NCI-H345 (cell line): ENCODE measurements at places on chromosomes 1 and 21.

GRCh38 chr1:24483441-24483840 is 19.2 kb upstream of the RCAN3 start:
- DNase-seq = no peak

DNA sequence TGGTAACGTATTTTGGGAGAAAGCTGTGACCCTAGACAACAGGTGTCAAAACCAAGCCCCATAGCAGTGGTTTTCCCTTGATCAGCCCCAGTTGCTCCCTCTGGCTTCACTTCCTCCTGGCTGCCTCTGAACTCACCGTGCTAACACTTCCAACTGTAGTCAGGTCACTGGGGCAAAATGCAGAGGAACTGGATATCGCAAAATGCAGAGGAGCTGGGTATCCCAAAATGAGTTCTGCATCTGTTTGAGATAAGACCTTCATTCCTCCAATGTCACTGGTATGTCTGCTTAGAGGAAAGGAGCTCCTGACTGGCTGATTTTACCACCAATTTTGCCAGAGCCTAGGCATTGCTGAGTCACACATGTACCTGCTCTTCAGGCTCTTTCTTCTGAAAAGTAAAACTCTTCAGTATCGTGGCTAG is 19.6 kb upstream of the TACSTD2 start:
- DNase-seq = no peak

DNA sequence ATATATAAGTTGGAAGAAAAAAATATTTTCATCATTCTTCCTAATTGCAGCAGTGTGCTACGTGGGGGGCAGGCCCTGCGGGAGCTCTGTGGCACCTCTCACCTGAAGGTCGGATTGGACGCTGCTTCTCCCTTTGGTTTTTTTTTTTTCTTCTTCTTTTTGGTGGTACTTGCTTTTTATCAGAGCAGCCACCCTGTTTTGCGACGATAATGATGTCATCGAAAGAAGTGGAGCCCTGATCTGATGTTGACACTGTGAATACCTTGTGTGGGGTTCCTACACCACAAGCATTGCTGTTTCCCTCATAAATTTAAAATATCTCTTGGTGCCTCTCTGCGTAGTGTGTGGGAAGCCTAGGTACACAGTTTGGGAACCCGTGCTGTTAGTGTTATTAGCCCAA is 5.5 kb downstream of the TRAPPC10 start:
- DNase-seq = no peak

DNA sequence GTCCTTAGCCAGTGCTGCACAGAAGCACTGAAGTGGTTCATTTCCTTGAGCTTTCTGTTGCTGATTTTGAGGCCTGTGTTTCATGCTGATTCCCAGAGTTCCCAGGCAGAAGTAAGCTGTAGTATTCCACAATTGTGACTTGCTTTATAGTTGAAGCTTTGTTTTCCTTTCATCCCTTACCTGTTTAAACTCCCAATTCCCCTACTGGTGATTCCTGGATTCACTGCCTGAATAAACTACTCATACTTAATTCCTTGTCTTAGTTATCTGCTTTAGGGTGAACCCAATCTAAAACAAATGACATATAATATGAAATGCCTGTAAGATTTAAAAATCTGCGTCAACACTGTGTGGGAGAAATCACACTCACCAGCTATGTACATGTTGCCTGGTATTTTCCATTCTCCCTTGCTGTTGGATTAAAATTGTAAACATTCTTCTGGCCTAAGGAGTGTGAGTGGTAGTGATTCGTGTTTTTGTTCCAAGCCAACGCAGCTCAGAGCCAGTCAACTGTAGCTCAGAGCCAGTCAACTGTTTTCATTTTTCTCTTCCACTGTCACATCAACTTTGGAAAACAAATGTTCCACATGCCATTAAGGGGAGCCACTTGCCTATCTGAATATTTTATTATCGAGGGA is 879.4 kb downstream of the MRPL39 start:
- no peak for DNase-seq

- no peak for DNase-seq
Measured at GRCh38 chr1:97277891-97278654, 556.5 kb downstream of the PTBP2 start.

DNA sequence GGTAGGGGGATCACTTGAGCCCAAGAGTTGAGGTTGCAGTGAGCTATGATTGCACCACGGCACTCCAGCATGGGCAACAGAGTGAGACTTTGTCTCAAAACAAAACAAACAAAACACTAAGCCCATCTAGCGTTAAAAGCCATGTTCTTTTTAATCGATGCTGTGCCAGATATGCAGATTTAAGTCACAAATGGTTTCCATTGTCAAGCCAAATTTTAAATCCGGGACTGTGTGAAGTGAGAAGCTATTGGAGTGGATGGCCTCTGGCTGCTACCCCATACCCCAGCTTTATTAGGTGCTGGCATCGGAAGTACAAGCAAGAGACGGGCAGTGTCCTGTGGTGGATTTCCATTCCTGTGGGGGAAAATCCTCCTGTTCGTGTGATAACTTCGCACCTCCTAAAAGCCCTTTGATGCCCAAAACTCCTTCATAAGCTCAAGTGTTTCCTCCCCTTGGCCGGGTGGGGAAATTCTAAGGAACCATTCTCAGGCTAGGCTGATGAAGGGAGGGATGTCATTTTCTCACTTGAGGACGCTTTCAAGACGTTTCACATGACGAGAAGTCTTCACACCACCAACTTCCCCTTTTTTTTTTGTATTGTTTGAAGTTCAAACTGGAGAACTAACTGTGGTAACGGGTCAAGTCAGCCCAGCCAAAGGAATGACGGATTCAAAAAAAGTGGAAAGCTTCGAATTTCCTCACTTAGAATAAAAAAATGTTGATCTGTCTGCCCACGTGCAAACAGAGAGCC is 140.8 kb downstream of the KAZN start:
- DNase-seq = peak; percentile 16

GRCh38 chr1:225813214-225813964 is 3.5 kb downstream of the EPHX1 start:
- DNase-seq = peak; percentile 74

GRCh38 chr1:61914823-61915482 is 172.7 kb downstream of the PATJ start:
- no peak for DNase-seq

GRCh38 chr1:7018351-7018750 is 233.1 kb downstream of the CAMTA1 start:
- DNase-seq = no peak

DNA sequence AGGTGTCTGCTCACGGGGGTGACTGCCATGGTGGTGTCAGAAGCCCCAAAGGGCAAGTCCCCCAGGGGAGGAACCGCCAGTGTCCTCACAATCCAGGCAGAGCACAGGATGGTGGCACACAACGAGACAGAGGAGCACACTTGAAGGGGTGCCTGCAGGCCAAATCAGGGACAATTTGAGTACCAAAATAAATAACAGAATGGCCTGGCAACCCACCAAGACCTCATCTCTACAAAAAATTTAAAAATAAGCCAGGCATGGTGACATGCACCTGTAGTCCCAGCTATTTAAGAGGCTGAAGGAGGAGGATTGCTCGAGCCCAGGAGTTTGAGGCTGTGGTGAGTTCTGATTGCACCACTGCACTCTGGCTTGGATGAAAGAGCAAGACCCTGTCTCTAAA is 38.2 kb downstream of the TIAM1 start:
- DNase-seq = no peak

DNA sequence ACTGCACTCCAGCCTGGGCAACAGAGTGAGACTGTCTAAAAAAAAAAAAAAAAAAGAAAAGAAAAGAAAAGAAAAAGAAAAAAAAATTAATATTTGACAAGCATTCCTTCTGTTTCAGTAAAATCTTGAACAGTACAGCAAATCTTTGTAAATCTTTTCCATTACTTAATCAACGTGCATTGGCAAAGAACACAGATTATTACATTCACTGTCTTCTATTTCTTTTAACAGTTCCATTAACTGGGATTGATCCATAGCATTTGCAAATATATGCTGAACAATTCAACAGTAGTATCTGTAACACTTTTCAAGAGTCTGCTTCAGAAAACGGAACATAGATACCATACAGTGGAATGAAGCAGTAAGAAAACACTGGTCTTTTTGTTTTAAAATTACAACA is 9.8 kb downstream of the SAMD13 start:
- DNase-seq = no peak

GRCh38 chr21:36162631-36163030 is 6.0 kb downstream of the DOP1B start:
- no peak for DNase-seq

DNA sequence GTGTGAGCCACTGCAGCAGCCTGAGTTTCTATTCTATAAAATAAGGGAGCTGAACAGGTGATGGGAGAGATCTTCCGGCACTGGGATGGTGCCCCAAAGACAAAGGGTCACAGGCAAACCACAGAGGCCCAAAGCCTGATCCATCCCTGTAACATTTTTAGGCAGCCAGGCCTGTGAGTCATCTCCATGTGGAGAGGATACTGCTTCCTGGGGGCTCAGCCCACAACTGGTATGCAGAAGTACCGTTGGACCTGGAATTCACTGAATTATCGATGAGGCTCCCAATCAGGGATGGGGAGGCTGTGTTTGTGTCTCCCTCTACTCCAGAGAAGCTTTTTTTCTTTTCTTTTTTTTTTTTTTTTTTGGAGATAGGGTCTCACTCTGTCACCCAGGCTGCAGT is 48.8 kb upstream of the WASF2 start:
- DNase-seq = no peak

DNA sequence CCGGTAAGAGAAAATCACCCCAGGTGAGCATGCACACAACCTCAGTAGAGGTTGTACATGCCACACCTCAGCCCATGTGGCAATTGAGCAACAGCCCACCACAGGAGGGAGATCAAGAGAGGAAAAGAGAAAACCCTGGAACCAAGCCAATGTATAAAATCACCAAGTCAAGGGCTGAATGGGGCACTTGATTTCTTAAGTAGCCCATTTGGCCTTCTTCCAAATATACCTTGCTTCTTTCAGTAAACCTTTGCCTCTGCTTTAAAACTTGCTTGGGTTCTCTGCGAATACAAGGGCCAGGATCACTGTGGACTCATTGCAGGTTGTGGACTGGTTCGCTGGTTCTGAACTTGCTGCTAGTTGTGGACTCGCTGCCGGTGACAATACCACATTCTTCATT is 1814.0 kb downstream of the PLA2G4A start:
- DNase-seq = peak; percentile 92

GRCh38 chr1:212669600-212669999 is 30.0 kb downstream of the BATF3 start:
- no peak for DNase-seq

DNA sequence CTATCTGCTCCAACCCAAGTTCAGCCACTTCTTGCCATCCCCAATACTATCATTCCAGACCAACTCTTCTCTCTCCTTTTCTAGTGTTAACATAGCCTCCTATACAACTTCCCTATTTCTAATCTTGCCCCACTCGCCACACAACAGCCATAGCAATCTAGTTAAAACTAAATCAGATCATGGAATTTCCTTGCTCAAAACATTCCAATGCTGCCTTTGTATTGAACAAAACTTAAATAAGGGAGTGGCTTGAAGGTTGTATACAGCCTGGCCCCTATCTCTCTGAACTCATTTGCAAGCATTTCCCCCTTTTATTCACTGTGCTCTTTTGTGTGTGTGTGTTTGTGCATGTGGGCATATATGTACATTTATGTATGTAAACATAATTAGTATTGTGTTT is 118.1 kb upstream of the SGIP1 start:
- DNase-seq = no peak

- DNase-seq = peak; percentile 33
Measured at GRCh38 chr1:153882296-153882912, 40.4 kb downstream of the GATAD2B start.

- no peak for DNase-seq
Measured at GRCh38 chr1:82927753-82928152, 1071.2 kb downstream of the TTLL7 start.

DNA sequence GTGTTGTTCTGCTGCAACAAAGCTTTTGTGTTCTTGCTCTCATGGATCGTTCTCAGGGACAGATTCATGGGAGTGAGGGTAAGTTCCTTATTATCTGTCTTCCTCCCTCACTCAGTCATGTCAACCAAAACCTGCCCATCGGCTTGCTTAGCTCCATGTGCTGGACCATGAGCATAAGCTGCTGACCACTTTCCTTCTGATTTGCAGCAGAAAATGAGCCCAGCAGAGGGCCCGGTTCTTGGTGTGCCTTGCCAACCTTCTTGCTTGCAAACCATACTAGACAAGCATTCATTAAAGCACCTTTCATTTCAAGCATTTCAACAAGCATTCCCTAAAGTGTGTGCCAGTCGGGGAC is 64.0 kb upstream of the COA6 start:
- DNase-seq = no peak

- DNase-seq = no peak
Measured at GRCh38 chr1:182246783-182247182, 144.8 kb downstream of the GLUL start.

DNA sequence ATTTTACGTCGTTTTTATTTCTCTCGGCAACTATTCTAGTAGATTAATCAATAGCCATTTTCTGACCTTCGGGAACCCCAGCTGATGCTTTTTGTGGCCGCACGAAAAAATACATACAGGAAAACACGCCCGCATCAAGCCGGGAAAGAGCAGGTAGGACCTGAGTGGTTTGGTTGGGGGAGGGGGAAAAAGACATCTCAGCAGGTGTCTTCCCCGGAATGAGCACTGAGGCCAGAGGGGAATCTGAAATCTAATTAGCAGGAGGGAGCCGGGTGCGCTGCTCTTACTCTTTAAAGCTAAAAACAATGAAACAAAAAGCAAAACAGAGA is 618 bp upstream of the FOXD3 start:
- no peak for DNase-seq

GRCh38 chr1:84842748-84843231 is 50.2 kb downstream of the LPAR3 start:
- DNase-seq = no peak

- DNase-seq = no peak
Measured at GRCh38 chr1:153380711-153381110, 5.3 kb upstream of the S100A12 start.

GRCh38 chr1:42960122-42960390 is 1.4 kb upstream of the SLC2A1 start:
- no peak for DNase-seq

GRCh38 chr1:8061673-8062386 is 35.7 kb upstream of the ERRFI1 start:
- DNase-seq = no peak

DNA sequence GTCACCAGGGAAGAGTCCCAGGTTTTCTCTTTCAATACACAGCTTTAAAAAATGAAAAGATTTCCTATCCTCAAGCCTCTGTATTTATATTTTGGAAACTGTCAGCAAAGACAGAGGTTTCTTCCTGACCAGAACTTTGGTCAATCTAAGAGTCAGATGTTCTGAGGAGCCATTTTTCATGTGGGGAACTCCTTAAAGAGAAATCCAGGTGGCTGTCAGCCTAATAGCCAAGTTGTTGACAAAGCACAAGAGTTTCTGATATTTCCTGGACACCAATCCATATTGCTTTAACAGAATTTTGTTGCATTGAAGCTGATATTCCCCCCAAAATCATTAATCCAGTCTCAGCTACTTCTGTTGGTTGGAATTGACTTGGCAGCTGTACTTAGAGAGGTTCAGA is 318.6 kb upstream of the NFIA start:
- no peak for DNase-seq

DNA sequence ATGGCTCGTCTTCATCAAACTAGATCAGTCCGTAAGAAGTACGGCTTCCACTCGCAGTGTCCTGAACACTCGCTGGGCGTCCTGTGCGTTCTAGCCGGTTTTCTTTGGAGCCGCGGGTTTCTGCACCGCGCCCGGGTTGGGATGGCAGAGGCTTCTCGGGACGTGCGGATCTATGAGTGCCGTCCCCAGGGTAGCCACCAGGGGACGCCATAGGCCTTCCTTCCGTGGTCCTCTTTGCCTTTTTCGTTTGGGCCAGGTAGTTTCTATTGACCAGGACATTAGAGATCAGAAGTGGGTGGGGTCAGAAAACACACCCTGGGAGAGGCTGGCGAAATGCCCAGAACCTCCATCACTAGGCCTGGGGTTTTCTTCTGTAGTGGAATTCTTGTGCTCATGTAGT is 273.8 kb downstream of the FAM72C start:
- DNase-seq = no peak
